ENCODE measurements at places on chromosomes 16 and 17. TPM values are rescaled to one million over a fixed set of nuclear protein-coding genes. Genes with fewer than 3 reads are reported as not detected.

GRCh38 chr17:61728297-61728836 lies 135.0 kb downstream of the BRIP1 start:
- no peak for DNase-seq

CMTM4 gene
- 0.20 TPM for polyA plus RNA-seq

RAMP2 gene
- polyA plus RNA-seq, result not detected

GRCh38 chr16:122361-122760 lies 16.1 kb downstream of the NPRL3 start:
- no peak for DNase-seq

DNA sequence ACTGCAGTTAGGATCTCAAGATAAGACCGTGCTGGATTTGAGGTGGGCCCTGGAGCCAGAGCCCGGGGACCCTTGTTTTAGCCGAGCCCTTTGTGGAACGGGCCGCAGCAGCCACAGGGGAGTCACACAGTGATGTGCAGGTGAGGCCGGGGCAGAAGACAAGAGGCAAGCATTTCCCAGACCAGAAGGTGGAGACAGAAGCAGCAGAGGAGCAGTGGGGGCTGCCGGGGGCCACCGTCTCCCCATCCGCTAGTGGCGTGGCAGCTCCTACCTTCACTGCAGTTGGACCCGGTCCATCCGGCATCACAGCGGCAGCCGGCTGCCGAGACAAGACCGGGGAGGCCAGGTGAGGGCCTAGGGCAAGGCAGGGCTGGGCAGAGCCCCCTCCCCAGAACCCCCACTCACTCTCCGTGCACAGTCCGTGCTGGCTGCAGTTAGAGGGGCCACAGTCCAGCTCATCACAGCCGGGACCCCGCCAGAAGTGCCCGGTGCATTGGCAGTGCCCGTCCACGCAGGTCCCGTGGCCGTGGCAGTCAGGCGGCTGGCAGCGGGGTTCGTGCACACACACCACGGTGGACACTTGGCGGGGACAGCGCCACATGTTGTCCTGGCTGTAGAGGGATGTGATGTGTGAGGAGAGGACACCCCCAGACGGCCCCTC lies 6.0 kb downstream of the NAGPA start:
- DNase-seq, result no peak

- DNase-seq, result no peak
Measured at GRCh38 chr17:3039736-3040135, 23.7 kb downstream of the OR1D5 start.

SLC6A2 gene
- polyA plus RNA-seq, result not detected

DNA sequence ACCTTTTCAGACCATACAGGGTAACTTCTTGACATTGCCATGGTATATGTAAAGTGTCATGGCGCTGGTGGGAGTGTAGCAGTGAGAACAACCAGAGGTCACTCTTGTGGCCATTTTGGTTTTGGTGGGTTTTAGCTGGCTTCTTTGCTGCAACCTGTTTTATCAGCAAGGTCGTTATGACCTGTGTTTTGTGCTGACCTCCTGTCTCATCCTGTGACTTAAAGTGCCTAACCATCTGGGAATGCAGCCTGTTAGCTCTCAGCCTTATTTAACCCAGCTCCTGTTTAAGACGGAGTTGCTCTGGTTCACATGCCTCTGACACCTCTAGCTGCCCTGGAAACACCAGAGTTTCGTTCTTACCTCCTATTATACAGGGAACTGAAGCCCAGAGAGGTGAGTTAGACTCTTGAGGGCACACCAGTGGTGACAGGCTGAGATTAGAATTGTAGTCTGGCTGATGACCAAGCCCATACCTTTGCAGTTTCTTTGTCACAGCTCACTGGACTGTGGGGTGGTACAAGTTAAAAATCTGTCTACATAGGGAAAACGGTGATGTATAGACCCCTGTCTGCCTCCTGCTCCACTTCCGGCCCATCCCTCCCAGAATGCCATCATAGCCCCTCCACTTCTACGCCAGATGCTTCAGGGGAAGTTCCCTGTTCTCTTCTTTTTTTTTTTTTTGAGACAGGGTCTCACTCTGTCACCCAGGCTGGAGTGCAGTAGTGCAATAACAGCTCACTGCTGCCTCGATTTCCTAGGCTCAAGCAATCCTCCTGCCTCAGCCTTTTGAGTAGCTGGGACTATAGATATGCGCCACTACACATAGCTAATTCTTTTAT lies 21.0 kb downstream of the KSR1 start:
- DNase-seq, result no peak

NPIPB13 gene
- polyA plus RNA-seq, result 1.2 TPM

DNA sequence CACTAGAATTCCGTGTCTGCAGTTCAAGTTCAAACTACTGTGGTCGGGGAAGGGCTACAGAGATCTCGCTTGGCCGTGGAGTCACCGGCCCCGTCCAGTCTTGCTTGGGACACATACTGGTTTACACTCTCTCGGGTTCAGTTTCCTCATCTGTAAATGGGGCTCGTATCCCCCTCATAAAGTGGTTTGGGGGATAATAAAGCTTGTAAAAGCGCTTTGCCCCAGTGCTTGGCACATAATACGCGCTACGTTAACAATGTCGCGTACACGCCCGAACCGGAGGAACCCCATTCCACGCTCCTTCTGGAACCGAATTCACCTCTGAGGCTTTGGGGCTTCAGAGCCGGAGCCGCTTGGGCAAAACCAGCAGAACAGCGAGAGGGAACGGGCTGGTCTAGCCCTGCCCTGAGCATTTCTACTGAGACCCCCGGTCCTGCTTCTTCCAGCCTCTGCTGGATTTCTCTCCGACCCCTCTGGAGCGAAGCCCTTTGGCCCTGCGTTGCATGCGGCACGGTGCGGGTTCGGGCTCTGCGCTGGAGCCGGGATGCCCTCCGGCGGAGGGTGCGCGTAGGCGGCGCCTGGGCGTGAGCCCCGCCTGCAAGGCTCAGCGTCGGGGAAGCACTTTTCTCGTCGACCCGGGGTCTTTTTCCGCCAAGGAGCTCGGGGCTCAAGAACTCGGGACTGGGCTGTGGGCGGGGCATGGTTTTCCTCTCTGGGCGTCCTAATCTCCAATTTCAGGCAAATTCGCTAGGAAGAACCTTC lies 26.1 kb upstream of the HOXB13 start:
- DNase-seq, result no peak

- DNase-seq, result no peak
Measured at GRCh38 chr16:48350736-48351135, 34.5 kb downstream of the SIAH1 start.

- DNase-seq, result no peak
Measured at GRCh38 chr16:76237471-76237870, 39.7 kb upstream of the CNTNAP4 start.

GRCh38 chr16:23182206-23182678 lies 303 bp upstream of the SCNN1G start:
- DNase-seq, result peak; percentile 73

TM4SF5 gene
- polyA plus RNA-seq, result not detected

GRCh38 chr16:10883004-10883403 lies 6.0 kb downstream of the CIITA start:
- DNase-seq, result no peak

SLC7A5 gene
- polyA plus RNA-seq, result 20.7 TPM

GRCh38 chr17:2150806-2151205 lies 95.9 kb downstream of the HIC1 start:
- no peak for DNase-seq

DNA sequence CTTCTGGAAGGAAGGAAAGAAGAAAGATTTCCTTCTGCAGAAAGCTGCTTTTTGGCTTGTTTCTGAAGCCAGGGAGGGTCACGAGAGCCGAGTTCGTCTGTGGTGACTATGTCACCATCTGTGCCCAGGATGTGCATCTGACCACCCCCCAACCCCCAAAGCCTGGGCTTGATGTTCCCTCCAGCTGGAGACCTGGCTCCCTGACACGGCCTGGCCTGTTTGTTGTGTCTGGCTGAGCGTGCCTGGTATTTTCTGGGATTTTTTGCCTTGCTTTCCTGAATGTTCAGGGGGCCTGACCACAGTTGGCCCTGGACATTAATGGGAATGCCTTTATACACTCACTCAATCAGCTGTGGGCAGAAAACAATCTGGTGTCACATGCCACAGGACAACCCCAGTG lies 38.9 kb downstream of the LGALS9 start:
- no peak for DNase-seq

GRCh38 chr17:28335959-28336871 lies 654 bp downstream of the TNFAIP1 start:
- no peak for DNase-seq

DNA sequence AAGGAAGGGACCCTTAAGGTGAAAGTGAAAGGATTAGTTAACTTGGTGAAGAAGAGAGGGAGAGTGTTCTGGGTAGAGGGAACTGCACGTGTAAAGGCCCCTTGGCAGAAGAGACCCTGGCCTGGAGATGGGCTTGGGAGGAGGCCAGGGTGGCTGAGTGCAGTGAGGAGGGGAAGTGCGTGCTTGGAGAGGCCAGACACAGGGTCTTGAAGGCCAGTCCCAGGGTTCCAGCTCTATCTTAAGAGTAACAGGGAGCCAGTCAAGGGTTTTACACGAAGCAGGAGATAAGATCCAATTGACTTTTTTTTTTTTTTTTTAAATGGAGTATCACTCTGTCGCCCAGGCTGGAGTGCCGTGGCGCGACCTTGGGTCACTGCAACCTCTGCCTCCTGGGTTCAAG lies 15.2 kb upstream of the DOK4 start:
- DNase-seq, result no peak

ZG16B gene
- polyA plus RNA-seq, result not detected

- DNase-seq, result no peak
Measured at GRCh38 chr16:61581417-61582046, 454.7 kb downstream of the CDH8 start.

DNA sequence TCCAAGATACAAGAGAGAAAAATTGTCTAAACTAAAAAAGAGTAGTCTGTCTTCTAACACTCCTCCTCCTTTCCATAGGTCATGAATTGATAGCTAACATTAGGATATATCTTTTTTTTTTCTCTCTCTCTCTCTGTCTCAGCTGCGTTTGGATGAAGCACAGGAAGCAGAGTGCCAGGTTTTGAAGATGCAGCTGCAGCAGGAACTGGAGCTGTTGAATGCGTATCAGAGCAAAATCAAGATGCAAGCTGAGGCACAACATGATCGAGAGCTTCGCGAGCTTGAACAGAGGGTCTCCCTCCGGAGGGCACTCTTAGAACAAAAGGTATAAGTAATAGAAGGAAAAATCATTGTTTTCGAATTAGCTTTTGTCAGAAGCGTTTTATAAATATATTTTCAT lies 32.9 kb downstream of the ABHD15 start:
- no peak for DNase-seq

CDK3 gene
- not detected for polyA plus RNA-seq

DNA sequence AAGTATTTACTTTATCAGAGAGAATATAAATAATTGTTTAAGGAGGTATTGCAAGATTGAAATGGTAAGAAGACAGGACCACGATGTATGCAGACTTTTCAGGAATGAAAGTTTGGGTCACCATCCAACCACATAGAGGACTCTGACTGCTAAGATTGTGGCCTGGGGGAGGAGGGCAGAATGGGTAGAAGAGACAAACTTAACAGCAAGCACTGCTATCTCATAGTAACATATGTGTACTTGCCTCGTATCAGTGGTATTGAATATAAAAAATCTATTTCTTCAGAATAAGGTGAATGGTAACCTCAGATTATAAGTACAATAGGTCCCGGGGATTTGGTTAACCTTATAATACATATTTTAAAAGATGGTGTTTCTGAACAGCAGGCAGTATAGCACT lies 5.8 kb downstream of the KRT10 start:
- no peak for DNase-seq

- DNase-seq, result peak; percentile 38
Measured at GRCh38 chr16:57646388-57647039, 18.1 kb downstream of the ADGRG1 start.

CCL7 gene
- not detected for polyA plus RNA-seq

INCA1 gene
- polyA plus RNA-seq, result 0.58 TPM

DNAH17 gene
- polyA plus RNA-seq, result not detected

TOX3 gene
- not detected for polyA plus RNA-seq

GRCh38 chr16:51434567-51435198 lies 283.6 kb upstream of the SALL1 start:
- DNase-seq, result no peak

PTGES3L gene
- polyA plus RNA-seq, result not detected

G6PC1 gene
- polyA plus RNA-seq, result not detected

ZSCAN10 gene
- polyA plus RNA-seq, result not detected

KRTAP4-6 gene
- polyA plus RNA-seq, result 0.35 TPM

DNA sequence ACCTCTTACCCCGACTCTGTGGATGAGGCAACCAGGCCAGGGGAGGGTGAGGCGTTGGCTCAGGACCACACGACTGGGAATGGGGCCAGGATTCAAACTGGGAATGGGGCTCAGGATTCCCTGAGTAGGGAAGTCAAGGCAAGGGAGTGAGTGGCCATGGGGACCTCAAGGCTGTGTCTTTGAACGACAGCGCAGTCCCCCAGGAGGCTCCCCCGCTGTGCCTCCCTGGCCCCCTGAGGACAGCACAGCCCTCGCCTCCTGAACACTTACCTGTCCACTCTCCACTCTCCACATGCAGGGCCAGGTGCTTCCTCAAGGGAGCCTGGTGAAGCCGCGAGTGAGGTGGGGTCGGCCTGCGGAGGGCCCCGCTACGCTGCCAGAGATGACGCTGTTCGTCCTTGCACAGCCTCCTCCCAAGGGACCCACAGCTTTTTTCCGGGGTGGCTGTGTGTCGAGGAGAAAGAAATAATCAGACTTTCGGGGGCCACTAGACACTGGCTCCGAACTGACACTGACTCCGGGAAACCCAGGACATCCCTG lies 6.9 kb downstream of the ZNF469 start:
- no peak for DNase-seq

MT1G gene
- not detected for polyA plus RNA-seq

- no peak for DNase-seq
Measured at GRCh38 chr17:37744961-37745800, at the start of gene HNF1B. Gene HNF1B, minus strand, starts transcription at chr17:37745059. Its CDS starts 175 bp downstream, at chr17:37744884.

RRAD gene
- not detected for polyA plus RNA-seq

- DNase-seq, result no peak
Measured at GRCh38 chr17:43003542-43004172, 2.9 kb upstream of the IFI35 start.

DNA sequence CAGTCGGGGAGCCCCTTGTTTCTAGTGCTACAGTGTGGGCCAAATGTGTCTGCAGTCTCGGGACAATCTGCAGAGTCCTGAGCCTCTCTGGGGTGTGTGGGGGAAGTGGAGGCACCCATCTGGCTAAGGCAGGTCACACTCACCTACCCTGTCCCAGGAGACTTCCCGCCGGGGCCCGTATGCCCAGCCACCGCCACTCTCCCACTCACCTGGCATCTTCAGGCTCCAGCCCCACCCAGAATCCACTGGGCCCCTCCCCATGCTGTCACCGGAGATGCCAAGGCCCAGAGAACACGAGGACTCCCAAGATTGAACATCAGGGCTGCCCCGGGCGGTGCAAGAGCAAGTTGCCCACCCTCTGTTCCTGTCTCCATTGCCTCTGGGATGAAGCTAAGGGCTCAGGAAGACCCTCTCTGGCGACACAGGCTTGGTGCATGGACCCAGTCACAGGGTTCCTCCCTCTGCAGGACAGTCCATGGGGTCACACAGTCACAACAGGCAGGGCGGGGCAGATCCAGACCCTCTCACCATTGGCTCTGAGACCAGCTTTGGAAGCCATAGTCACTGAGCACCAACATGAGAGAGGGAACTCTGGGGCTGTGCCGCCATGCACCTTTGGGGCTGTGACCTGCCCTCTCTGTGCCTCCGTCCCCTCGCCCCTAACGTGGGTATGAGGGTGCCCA lies 38.1 kb downstream of the SREBF1 start:
- DNase-seq, result no peak
